ENCODE measurements at places on chromosomes 7 and 10.

DNA sequence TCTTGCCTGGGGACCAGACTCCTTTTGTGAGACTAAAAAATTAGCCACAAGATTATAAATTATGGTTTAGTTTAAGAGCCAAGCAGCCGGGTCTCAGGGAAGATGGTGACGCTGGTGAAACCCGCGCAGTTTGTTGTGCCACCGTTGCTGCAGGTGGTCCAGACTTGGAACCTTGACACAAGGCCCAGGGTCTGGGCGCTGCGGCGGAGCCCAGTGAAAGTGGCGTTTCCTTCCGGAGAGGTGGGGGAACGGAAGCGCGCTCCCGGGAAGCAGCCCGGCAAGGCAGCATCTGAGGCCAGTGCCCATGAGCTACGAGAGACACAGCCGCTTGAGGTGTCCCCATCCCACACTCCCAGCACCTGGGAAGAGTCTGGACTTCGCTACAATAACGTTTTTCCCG lies 131.6 kb downstream of the SKIDA1 start:
- DNase-seq, result no peak

GRCh38 chr10:566241-566885 lies 123.1 kb downstream of the DIP2C start:
- DNase-seq, result no peak

GRCh38 chr7:25858525-25859411 lies 293.2 kb upstream of the NFE2L3 start:
- DNase-seq, result no peak

- no peak for DNase-seq
Measured at GRCh38 chr7:129013048-129013724, 41.7 kb downstream of the TNPO3 start.

DNA sequence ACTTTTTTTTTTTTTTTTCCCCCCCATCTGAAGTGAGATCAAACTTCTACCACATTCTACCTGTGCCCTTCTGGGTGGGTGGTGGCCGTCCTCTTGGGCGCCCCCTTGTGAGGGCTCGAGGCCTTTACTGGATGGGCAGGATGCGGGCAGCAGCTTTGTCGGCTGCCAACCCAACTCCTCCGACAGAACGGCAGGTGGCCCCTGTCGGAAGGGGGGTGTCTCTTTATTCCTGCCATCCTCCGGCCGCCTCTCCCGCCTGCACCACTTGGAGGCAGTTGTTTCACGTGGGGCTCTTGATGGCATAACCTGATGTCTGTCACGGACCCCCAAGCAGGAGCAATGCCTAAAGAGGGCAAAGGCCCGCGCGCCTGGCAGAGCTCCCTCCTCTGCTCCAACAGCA lies 31.0 kb downstream of the AMZ1 start:
- DNase-seq, result no peak

GRCh38 chr7:45176091-45176490 lies 18.5 kb downstream of the RAMP3 start:
- no peak for DNase-seq

GRCh38 chr7:1979591-1980560 lies 252.9 kb downstream of the MAD1L1 start:
- DNase-seq, result no peak

GRCh38 chr10:58693919-58694318 lies 181.2 kb downstream of the BICC1 start:
- DNase-seq, result no peak

- DNase-seq, result no peak
Measured at GRCh38 chr7:93981480-93981874, 22.7 kb downstream of the BET1 start.

DNA sequence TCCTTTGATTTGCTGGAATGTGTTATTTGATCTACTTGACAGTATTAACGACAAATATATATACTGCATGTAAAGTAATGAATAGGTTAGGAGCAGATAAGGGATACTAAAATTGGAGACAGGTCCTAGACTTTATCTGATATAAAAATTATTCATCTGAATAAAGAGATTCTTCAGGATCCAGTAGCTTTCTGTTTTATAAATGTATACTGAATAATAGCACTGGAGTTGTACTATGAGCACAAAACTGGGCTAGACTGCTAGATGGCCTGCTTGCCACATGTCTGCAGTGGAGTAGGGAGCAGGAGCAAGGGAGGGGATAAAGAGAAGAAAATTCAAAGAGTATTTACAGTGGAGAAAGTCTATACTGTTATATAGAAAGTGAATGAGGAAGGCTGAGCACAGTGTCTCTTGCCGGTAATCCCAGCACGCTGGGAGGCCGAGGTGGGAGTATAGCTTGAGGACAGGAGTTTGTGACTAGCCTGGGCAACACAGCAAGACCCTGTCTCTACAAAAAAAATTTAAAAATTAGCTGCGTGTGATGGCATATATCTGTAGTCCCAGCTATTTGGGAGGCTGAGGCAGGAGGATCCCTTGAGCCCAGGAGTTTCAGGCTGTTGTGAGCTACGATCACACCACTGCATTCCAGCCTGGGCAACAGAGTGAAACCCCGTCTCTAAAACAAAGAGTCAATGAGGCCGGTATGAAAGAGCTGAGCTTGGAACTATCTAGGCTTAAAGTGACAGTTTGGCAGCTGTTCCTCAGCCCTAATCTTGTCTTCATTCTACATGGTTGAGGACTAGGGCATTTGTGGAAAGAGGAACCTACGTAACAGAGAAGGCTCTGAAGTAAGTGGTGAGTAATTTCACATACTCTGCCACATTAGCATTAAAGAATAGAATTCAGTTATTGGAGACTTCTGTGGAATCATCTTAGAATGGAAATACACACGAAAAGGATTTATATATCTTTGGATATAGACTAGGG lies 41.8 kb downstream of the CD36 start:
- DNase-seq, result no peak

DNA sequence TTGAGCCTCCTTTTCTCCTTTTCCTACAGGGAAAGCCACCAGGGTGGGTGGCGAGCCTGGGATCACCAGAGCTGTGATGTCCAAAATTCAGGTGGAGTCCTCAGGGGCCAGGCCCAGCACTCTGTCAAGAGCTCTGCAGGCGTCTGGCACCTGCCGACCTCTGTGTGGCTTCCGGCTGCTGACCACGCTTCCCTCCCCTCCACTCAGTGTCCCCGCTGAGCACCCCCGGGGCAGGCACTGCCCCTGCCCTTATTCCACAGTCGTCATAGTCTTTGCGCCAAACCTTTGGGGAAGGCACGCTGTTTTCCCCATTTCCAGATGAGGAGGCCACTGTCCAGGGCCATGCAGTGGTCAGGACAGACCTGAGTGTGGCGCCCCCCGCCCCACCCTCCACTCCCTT lies 7.5 kb downstream of the MTG1 start:
- no peak for DNase-seq

DNA sequence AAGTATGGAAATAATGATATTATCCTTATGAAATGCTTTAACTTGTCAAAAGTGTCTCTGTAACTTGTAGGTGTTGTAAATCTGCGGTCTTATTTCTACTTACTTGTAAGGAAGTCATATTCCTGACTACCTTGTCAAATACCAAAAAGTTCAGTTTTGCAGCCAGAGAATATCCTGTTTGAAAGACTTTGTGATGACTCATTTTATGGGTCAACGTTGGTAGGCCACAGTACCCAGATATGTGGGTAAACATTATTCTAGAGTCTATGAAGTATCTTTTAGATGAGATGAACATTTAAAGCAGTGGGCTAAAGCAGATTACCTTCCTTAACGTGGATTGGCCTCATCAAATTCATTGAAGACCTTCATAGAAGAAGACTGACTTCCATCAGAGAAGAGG lies 195.3 kb downstream of the PPP1R9A start:
- no peak for DNase-seq

GRCh38 chr7:70159121-70159520 lies 560.8 kb downstream of the AUTS2 start:
- no peak for DNase-seq

- DNase-seq, result no peak
Measured at GRCh38 chr7:91843831-91844230, 36.7 kb downstream of the MTERF1 start.

All from HS-27A (cell line).